Chondrocyte (in vitro differentiated cells): ENCODE measurements at places on chromosomes 16 and 17. TPM values are rescaled to one million over a fixed set of nuclear protein-coding genes. Genes with fewer than 3 reads are reported as not detected.
A peak's percentile ranks its signal among the peaks of the same experiment; 100 is the strongest.

DNA sequence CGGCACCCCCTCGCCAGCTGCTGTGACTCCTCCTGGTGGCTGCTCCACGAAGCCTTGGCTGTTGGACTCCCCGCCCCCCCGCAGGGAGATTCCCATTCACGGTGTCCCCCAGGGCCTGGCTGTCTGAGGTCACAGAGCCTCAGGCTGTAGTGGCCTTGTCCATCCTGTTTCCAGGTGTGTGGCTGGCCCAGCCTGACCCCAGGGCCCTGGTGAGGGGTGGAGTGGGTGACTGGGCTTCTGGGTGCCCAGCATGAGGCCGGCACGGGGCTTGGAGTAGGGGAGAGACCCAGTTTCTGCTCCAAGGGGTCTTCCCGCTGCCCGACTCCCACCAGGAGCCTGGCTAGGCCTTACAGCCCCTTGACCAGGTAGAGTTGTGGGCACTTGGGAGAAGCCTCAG is 10.4 kb downstream of the PRSS27 start:
- DNase-seq, result peak; percentile 87

DNA sequence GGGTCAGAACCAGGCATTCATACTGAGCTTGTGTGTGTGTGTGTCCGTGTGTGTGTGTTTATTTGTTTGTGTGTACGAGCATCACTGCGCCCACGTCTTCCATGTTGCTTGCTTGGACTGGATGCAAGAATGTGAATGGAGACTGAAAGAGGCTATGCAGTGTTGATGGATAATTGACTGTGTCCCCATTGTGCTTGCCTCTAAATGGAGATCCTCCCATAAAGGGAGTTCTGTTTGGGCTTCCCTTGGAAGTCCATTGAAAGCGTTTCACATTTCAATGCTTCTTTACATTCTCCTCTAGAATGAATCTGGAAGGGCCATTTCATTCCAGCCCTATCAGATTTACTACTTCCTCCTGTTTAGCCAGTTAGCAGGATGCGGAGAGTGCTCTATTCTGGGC is 124.0 kb downstream of the GP2 start:
- no peak for DNase-seq

DNA sequence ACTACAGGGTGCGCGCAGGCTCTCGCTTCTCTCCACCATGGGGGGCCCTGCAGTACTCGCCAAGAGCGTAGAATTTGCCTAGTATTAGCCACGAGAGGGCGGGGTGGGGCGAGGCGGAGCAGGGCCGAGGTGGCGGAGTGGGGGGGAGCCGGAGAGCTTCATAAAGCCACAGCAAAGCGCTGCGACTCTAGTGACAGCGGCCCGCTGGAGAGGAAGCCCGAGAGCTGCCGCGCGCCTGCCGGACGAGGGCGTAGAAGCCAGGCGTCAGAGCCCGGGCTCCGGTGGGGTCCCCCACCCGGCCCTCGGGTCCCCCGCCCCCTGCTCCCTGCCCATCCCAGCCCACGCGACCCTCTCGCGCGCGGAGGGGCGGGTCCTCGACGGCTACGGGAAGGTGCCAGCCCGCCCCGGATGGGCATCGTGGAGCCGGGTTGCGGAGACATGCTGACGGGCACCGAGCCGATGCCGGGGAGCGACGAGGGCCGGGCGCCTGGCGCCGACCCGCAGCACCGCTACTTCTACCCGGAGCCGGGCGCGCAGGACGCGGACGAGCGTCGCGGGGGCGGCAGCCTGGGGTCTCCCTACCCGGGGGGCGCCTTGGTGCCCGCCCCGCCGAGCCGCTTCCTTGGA is at the start of gene TBX21:
Gene TBX21 (plus strand): TSS at position 190 of the 627 bp plus-strand sequence. CDS start 219 bp downstream, at position 409.
- peak; percentile 83 for DNase-seq

DNA sequence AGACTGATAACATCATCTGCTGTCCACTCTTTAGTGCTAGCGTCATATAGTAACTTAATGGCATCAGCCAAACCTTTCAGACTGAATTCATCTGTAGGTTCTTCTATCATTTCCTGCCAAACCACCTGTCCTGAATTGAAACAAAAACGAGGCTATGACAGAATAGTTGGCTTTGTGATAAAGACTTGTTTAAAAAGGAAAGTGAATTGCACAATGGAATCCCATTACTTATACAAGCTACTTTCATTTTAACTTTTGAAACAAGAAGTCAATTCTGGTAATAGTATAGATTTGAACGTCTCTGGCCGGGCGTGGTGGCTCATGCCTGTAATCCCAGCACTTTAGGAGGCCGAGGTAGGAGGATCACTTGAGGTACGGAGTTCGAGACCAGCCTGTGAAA is 18.2 kb downstream of the LASP1NB start:
- no peak for DNase-seq

Gene PCGF2
- total RNA-seq, result 50.7 to 56.1 TPM (median 55.2 TPM) in 3 replicates

Gene CA10
- total RNA-seq, result not detected in 3 replicates

DNA sequence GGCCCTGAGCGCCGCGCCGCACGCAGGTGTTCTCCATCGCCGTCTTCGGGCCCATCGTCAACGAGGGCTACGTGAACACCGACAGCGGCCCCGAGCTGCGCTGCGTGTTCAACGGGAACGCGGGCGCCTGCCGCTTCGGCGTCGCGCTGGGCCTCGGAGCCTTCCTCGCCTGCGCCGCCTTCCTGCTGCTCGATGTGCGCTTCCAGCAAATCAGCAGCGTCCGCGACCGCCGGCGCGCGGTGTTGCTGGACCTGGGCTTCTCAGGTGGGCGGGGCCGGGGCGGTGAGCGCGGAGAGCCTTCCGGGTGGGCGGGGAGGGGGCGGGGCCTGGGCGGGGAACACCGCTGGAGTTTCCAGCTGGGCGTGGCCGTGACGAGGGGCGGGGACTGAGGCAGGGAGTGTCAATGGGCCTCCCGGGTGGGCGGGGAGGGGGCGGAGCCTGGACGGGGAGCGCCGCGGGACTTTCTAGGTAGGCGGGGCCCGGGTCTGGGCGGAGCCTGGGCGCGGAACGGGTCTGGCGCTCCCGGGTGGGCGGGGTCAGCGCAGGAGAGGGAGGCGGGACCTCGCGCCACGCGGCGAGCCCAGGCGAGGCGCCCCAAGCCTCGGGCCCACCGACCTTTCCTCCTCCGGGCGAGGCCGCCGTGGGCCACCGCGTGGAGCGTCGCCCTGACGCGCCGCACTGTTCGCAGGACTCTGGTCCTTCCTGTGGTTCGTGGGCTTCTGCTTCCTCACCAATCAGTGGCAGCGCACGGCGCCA is 2.4 kb downstream of the SYNGR3 start:
- DNase-seq, result no peak
